Right cardiac atrium (tissue), 5 donors: ENCODE measurements at places on chromosomes 2 and 18.
A peak's percentile ranks its signal among the peaks of the same experiment; 100 is the strongest.

DNA sequence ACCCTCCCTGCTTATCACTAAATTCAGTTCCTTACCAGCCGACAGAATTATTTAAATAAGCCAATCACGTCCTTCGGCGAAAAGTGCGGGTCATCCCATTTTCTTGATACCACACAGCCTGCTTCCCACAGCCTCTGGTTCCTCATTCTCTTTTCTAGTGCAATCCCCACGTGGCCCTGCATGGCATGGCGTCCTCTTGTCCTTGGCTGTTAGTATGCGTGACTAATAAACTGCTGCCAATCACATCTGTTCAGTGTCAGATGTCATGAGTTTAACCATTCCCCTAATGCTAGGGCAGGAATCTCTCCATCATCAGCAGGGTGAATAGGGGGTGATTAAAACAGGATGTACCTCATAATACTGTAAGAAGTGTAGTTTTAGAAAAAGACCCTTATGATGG is 62.8 kb upstream of the TSPYL6 start:
- no peak for DNase-seq

- DNase-seq, result no peak
Observed at GRCh38 chr2:160139991-160140390, 60.1 kb downstream of the ITGB6 start.

DNA sequence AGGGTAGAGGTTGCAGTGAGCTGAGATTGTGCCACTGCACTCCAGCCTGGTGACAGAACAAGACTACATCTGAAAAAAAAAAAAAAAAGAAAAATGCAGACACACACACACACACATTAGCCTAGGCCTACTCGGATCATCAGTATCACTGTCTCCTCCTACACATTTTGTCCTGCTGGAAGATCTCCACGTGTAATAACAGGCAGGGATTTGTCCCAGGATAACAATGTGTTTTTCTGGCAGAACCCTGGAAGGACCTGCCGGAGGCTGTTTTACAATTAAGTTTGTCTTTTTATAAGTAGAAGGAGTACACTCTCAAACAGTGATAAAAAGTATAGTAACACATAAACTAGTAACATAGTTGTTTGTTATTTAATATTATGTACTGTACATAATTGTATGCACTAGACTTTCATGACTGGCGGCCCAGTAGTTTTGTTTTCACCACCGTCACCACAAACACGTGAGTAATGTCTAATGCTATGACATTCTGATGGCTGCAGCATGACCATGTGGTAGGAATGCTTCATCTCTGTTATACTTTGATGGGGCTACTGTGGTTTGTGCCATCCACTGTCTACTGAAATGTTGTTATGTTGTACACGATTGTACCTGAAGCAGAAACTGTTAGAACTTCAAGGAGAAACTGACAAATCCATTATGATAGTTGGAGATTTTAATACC is 130.6 kb downstream of the ATP9B start:
- no peak for DNase-seq

GRCh38 chr2:54879032-54879431 is 155.6 kb downstream of the EML6 start:
- no peak for DNase-seq

- peak; percentile 49 for DNase-seq
Observed at GRCh38 chr2:164826293-164827243, 15.1 kb downstream of the COBLL1 start.

- DNase-seq, result no peak
Observed at GRCh38 chr2:18643326-18644114, 54.2 kb upstream of the NT5C1B start.

DNA sequence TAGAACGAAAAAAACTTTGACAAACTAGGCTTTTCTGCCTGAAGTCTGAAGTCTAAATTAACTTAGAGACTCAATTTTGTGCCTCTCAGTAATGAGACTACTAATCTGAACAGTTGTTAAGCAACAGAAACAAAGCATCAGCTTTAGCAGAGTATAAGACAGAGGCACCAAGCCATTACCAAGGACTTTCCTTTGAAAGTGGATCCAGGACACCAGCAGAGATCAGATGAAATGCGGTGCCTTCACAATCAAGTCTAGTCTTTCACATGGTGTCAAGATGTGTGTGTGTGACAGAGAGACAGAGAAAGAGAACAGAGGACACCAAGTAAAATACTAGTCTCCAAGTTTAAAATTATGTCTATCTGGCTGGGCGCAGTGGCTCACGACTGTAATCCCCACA is 1502.9 kb downstream of the LRP1B start:
- DNase-seq, result no peak
